Activated CD4-positive, alpha-beta T cell treated with anti-CD3 and anti-CD28 coated beads, Interleukin-2, amount 50 U/mL, for 48 hours (primary cell): ENCODE measurements at places on chromosomes 12 and 14.

DNA sequence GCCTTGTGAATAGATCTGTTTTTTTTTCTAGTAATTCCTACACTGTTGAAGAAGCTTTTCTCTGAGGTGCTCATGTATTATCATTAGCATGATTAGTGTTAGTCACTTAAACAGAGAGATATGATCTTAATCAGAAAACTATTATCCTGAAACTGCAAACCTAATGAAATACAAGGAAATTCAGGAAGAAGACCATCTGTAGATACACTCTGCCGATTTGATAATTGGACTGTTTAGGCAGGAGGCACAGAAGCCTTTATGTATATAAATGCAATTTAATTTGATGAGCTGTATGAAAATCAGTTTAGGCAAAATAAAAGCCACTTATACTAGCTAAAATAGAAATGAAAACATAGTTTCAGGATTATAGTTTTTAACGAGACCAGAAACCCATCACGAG, 23.3 kb downstream of the PDZRN4 start:
- DNase-seq: no peak

DNA sequence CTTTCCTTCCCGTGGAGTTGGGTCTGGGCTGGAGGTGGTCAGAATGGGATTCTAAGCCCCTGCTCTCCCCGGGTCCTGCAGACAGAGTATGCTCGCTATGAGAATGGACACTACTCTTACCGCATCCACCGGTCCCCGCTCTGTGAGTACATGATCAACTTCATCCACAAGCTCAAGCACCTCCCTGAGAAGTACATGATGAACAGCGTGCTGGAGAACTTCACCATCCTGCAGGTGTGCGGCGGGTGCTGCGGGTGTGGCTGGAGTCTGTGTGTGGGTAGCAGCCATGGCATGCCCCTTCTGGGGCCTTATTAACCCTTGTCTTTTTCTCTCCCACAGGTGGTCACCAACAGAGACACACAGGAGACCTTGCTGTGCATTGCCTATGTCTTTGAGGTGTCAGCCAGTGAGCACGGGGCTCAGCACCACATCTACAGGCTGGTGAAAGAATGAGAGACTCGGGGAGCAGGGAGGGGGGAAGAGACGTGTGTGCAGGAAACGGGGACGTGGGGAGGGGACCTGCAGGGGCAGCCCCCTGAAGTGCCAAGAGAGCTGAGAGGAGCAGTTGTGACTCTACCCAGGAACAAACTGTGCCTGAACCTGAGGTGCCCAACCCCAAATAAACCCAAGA, 37.0 kb upstream of the TSPAN9 start:
- DNase-seq: no peak

GRCh38 chr14:29350496-29350895, 577.2 kb downstream of the PRKD1 start:
- DNase-seq: no peak

GRCh38 chr12:52207106-52207505, 15.3 kb upstream of the KRT80 start:
- no peak for DNase-seq

- DNase-seq: no peak
Observed at GRCh38 chr14:38134416-38135030, 73.2 kb upstream of the SSTR1 start.

- no peak for DNase-seq
Observed at GRCh38 chr14:96098309-96098998, 59.3 kb downstream of the C14orf132 start.

- no peak for DNase-seq
Observed at GRCh38 chr14:70392676-70393075, 24.2 kb downstream of the SYNJ2BP start.

DNA sequence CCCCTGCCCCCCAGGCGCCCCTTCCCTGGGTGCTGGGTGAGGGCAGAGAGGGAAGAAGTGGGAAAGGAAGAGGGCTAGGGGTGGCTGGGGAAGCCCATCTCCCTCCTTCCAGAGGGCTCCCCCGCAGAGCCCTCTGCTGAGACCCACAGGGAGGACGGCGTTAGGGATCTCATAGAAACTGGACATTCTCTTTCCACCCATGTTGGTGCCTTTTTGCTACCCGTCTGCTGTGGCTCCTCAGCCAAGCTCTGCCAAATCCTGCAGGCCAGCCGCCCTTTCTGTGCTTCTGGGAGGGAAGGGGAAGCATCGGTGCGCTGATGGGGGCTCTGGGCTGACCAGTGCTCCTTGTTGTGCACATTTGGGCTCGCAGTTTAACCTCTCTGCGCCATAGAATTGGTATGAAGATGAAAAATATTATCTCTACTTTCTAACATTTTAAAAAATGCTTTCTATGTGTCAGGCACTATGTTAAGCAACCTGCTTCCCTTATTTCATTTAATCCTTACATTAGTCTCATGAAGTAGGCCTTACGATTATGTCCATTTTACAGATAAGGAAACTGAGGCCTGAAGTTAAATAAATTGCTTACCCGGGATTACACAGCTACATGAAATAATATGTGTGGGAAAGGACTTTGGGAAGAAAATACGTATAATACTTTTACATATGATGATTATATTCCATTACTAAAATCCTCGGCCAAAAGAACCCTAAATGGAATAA, 981 bp downstream of the SLC48A1 start:
- no peak for DNase-seq

DNA sequence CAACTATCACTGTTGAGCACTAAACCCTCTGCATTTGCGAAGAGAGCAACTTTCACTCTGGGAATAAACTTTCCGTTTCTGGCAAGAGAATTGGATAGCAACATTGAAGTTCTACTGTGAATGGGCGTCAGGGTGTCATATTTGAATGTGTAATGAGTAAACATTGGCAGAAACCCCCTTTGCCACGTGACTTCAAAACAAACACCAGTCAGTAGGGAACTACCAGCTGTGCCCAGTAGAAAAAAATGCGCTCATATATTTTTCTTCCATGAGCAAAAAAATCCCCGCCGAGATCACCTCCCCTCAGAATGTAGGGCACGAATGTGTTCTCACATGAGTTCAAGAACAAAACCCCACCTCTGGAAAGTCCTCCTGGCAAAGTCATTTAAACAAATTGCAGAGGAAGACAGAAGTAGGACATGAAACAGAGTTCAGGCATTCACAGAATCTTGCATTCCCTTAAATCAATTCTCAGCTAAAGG, 80.6 kb downstream of the BTG1 start:
- peak; percentile 54 for DNase-seq

GRCh38 chr14:80637756-80638619, 303.6 kb downstream of the CEP128 start:
- no peak for DNase-seq

DNA sequence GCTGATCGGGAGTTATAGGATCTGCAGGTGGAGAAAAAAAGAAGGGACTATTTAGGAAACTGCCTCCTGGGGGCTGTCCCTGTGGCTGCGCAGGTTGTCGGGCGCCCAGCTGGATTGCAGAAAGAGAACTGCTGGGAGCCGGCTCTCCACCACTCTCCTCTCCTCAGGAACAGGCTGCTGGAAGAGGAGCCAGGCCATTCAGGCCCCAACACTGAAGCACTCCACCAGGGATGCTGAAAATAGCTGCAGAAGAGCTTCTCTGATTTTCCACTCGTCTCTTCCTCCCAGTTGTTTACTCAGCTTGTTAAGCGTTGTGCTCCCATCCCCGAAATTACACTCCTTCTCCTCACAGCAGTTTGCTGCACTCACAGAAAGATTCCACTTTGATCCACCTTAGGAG, 347.3 kb downstream of the GLT1D1 start:
- no peak for DNase-seq

DNA sequence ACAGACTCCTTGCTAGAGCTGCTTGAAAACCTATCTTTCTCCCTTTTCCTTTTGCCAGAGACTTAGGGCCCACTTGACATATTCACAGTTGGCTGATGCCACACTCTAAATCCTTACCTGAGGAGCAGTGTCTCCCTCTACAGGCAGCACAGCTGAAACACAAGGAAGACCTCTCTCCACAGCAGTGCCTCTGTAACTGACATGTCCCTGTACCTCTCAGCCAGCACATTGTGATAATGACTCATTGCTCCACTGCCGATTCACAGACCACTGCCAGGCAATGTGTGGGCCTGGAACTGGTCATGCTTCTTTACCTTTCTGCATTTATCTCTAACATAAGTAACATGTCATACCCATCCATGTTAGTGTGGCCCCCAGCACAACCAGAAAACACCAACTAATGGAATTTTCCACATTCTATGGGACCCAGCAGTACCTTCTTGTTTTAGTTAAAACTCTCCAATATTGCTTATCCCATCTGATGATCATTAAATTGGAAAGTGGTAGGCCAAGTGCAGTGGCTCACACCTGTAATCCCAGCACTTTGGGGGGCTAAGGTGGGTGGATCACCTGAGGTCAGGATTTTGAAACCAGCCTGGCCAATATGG, 56.5 kb downstream of the GTF2A1 start:
- peak; percentile 79 for DNase-seq

DNA sequence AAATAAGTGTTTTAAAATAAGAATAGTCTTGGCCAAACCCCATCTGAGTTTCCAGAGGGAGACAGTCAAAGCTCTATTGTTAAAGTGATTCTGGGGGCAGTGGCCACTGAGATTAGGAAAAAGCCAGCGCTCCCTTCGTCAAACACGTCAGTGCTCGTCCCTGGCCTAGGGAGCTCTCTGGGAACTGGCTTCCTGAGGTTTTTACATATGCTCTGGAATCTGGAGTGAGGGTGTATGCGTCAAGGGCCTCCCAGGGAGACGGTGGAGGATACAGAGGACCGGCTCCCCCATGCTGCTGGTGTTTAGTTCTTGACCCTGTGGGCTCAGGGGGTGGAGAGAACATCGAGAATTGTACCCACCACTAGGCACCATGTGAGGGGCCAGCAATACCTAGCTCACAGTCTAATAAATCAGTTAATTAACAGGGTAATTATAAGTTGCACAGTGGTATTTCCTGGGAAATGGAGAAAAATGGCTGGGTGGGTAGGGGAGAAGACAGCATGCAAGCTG, 87.0 kb downstream of the SLC25A47 start:
- DNase-seq: no peak

DNA sequence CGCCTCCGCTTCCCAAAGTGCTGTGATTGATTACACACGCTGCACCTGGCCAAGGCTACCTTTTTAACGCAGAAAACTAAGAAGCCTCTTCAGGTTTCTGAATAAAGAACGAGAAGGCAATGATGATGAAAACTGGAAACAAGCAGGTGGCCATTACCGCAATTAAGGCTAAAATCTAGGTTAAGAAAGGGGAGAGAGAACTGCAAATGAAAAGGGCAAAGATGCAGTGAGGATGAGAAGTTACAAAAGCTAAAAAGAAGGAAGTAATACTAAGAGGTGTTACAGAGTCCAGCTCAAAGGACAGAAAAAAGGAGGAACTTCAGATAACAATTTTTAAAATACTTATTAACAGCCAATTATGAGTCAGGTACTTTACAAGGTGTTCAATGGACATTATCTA, 79.7 kb downstream of the DUSP16 start:
- DNase-seq: no peak

GRCh38 chr14:33356181-33356580, 417.5 kb downstream of the NPAS3 start:
- no peak for DNase-seq

GRCh38 chr12:64510667-64511066, 58.7 kb downstream of the TBK1 start:
- no peak for DNase-seq
